ENCODE measurements at places on chromosomes 7 and 10.

DNA sequence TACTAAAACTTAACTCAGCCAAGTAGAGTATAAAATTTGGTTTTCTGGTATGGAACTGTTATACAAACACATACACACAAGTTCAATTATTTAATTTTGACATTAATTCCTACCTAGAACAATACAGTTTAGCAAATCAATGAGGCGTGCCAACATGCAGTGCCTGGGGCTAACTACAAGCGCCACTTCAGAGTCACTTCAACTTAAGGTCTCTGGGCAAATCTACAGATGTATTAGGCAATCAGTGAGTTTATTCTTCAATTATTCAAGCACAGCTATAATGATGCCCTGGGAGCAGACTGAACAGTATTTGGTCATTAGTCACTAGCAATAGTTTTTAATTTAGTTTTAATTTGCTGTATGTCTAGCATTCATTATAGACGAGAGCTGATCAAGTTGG, 51.6 kb downstream of the HIBADH start:
- no peak for DNase-seq

DNA sequence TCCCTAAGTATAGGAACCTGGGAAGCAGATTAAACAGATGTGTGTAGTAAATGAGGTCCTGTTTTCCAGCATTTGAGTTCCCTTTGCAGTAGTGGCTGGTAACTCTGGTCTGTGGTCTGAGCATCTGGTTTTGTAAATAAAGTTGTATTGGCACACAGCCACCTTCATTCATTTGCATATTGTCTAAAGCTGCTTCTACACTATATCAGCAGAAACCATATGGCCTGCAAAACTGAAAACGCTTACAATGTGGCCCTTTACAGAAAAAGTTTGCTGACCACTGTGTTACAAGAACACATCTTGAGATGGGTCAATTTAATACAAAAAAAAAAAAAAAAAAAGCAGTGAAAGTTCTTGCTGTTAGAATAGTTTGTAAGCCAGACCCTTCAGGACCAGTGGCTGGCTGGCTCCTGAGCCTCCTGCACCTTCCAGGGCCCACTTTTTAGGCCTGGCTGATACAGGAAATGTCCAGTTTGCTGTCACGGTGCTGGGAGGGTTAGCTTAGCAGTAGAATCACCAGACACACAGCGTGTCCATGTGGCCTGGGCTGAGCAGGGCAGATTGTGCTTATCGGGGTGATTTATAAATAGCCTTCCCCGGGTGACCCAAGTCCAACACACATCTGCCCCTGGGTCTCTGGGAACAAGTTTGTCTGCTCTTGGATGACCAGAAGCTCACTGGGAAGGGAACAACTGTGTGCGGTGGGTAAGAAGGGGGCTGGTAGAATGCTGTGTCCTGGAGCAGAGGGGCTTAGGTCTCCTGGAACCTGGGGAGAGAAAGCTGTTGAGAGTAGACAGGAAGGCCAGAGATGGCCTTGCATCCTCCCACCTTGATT, 1.4 kb downstream of the C10orf71 start:
- no peak for DNase-seq

DNA sequence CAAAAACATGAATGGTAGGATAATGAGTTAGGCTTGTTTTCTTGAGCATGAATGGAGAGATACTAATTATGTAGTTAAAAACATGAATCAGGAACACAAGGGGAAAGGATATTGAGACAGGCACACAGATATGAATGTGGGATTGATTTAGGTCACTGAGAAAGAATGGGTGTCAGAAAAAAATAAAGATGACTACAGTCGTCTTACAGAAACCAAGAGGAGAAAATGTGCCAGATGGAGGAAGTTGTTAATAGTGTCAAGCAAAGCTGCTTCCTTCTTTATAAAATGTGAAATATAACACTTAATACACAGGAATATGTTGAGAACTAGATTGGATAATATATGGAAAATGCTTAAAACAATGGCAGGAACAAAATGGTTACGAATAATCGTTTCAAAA, 173.3 kb upstream of the BET1 start:
- DNase-seq, result no peak

GRCh38 chr10:85614566-85614965, 752.0 kb downstream of the GRID1 start:
- DNase-seq, result no peak

DNA sequence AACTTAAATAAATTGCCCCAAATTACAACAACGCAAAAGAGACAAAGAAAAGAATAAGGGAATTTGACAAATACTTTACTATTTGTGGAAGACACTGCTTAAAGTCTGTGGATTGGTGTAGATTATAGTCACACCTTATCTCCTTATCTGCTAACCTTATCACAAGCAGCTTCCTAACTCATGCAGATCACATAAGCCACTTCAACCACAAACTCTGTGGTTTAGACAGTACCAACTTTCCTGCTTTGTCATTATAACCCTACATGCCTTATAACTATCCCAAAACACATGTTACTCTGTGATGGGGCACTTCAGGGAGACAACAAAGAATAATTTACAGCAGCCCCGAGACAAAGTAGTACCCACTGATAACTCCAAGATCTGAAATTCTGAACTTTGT, 41.5 kb upstream of the PPP3CB start:
- DNase-seq, result no peak

- DNase-seq, result peak; percentile 35
These were observed 28.8 kb upstream of the ZNF488 start for GRCh38 chr10:47412869-47413268.

GRCh38 chr7:108402865-108403264, 53.4 kb downstream of the NRCAM start:
- DNase-seq, result no peak

DNA sequence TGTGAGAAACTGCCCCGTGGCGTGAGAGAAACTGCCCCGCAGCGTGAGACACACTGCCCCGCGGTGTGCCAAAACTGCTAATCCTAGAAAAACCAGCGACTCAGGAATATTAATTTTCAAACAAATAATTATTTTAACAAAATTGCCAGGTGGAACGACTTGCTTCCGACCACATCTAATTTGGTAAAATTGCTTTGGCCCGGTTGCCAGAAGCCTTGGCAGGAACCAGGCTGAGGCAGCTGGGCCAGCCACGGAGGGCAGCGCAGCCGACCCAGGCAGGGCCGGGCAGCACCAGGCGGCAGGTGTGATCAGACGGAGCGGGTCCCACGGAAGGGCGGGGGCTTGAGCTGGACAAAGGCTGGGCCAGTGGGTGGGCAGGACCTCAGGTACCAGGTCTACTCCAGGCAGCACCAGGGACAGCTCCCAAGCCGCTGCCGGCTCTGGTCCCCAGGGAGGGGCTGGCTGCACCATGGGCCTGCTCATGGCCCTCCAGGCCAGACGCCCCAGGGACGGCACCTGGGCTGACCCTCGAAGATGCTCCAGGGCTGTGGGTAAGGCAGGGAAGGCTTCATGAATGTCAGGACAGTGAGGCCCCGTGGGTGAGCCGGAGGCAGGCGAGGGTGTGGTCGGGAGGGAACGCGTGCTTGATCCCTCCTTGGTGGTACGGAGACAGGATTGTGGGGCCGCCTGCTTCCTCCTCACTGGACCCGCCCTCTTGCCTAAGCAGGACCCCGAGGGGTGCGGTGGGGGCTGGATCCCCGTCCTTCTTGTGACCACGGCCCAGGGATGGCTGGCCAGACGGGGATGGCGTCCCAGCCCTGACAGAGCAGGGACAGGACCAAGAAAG, 7.7 kb upstream of the ADGRA1 start:
- no peak for DNase-seq

DNA sequence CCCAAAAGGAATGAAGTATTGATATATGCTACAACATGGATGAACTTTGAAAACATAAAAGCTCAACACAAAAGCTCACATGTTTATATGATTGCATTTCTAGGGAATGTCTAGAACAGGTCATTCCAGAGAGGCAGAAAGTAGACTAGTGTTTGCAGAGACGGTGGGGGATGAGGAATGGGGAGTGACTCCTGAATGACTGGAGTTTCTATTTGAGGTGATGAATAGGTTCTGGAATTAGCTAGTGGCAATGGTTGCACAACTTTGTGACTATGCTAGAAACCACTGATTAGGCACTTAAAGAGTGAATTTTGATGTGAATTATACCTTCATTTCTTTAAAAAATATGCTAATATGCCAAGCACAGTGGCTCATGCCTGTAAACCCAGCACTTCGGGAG, 6.9 kb downstream of the KPNA7 start:
- DNase-seq, result no peak

- DNase-seq, result peak; percentile 65
These were observed 40.4 kb downstream of the GTF2IRD1 start for GRCh38 chr7:74494076-74494548.

DNA sequence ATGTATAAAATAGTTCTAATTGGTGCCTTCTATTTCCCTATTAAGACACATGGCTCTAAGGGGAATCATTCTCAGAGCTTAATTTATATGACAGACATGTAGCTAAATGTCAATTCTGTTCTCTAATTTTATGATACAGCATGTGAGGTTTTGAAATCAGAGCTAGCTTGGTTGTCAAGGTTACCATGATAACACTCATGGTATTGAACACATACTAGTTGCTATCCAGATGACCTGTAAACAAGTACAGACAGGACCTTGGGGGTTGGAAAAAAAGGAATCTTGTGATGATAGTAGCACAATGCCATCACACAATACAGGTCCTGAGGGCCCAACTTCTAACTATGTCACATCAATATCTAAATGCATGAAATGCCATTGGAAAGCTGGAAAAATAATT, 49.2 kb downstream of the RHOBTB1 start:
- DNase-seq, result peak; percentile 59

GRCh38 chr10:43126759-43127424, 11.4 kb upstream of the CSGALNACT2 start:
- no peak for DNase-seq

GRCh38 chr7:18117482-18117881, 89.8 kb upstream of the PRPS1L1 start:
- no peak for DNase-seq

GRCh38 chr7:23471106-23471859, 992 bp upstream of the IGF2BP3 start:
- DNase-seq, result peak; percentile 83

- peak; percentile 3 for DNase-seq
These were observed 302.5 kb downstream of the ACTR3B start for GRCh38 chr7:153061910-153062528.

DNA sequence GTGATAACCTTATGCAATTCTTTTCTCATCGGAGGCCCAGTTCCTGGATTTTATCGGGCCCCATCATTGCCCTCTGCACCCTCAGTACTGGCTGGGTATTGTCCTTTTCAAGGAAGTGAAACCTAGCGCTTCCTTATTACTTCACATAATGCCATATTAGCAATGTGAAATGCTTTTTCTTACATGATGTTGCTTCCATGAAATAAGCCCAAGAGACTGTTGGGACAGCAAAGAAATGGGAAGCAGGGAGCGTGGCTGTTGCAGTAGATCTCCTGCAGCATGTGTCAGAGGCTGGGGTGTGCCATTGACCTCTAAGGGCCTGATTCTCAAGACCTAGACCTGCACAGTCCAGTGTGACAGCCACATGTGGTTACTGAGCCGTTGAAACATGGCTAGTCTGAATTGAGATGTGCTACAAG, 8.1 kb downstream of the CHN2 start:
- no peak for DNase-seq

GRCh38 chr10:53904506-53905241, 896.4 kb downstream of the PCDH15 start:
- DNase-seq, result no peak

GRCh38 chr10:73044378-73045285, 52.0 kb downstream of the P4HA1 start:
- no peak for DNase-seq

Data from HepG2 (cell line).